ENCODE measurements at places on chromosomes 2 and 18.

GRCh38 chr2:11998626-11999378, 252.4 kb downstream of the LPIN1 start:
- DNase-seq = no peak

DNA sequence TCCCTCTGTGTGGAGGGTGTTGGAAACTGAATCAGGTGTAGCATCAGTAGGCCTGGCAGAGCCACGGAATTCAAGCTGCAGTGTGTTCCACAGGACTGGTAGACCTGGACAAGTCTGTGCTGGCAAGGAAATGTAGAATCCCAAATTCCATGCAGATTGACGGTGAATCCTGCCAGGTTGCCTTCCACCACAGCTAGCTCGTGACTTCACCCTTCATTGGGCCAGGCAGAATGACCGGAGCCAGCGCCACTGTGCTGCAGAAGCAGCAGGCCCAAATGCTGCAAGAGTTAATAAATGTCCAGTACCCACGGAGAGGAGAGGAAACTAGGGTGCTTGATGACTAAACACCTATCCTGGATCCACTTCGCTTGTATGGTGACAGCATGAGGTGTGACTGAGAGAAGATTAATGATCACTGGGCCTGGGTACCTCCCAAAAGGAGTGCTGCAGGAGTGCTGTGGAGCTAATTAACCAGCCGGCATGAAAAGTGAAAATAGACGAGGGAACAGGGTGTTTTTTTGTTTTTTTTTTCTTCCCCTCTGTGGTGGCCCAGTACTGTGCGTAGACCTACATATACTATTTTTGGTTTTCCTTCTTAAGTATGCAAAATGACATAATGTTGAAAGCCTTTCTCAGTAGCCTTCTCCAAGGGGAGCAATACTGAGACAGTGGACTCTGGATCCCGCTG, 122.2 kb downstream of the TANC1 start:
- DNase-seq = peak; percentile 51

GRCh38 chr2:88521445-88522073, 69.1 kb upstream of the FOXI3 start:
- DNase-seq = no peak

DNA sequence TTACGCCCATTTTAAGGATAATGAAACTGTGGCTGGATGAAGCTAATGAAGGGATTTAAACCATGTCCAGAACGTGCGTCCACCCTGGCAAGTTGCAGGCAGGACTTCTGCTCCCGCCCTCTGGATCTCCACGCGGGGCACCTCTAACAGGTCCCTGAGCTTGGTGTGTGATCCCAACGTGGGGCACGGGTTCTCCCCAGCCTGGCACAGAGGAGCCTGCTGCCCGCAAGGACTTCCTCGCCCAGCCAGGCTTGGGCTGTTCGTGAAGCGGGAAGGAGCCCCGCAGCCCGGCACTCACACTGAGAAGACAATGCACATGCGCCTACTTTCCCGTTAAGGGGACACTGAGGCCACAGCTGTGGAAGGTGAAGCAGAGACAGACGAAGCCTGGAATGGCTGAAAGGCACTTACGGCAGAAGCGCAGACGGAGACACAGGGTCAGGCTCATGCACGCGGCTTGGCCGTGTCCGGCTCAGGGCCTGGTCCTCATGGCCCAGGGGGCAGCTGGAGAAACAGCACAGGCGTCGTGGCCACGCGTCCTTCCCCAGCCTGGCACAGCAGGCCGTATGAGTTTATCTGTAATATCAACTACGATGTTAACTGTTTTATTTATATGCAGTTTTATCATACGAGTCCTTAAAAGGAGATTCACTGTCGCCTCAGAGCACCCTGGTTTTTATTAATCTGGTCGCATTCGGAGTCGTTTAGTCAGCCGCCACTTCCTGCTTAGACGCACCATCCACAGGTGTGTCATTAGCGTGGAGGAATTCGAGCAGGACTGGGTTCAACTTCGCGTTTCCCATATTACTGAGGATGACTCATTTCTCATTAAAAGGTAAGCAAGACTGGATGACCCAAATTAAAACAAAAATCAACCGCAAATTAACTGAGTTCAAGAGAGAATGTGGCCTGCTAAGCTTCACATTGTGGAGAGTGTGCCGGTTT, 835.9 kb downstream of the GALR1 start:
- DNase-seq = no peak

GRCh38 chr18:71036783-71037182, 747.9 kb downstream of the SOCS6 start:
- DNase-seq = no peak
